ENCODE measurements at places on chromosomes 1 and 21.

- DNase-seq: no peak
These were observed 2.3 kb downstream of the SLC2A5 start for GRCh38 chr1:9066945-9067807.

- no peak for DNase-seq
These were observed 71.6 kb upstream of the TARDBP start for GRCh38 chr1:10940838-10941237.

GRCh38 chr21:29217818-29218291, 80.9 kb upstream of the BACH1 start:
- DNase-seq: no peak

DNA sequence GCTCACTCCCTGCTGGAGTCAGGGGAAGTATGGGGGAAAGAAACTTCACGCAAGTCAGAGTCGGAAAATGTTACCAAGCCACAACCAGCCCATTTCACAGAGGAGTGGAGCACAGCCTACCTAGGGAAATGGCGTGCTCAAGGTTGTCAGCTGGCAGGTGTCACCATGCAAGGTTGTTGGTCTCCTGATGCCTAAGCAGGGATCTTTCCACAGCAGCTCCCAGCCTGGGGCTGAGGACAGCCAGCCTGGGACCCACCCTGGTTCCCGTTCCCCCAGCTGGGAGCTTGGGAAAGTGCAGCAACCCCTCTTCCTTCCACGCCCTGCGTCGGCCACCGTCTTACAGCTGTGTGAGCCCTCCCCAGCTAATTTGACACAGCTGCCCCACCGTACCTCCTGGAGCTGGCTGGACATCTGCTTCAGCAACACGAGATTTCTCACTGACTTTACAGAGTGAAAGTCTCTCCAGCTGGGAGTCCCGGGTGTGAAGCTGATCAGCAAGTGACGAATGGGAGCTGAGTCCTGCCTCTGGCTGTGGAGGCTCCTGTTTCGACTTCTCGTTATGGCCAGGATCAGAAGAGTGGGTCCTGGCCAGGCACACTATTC, 224.6 kb upstream of the RAB4A start:
- no peak for DNase-seq

GRCh38 chr1:109620401-109620791, 759 bp downstream of the AMPD2 start:
- DNase-seq: no peak

GRCh38 chr1:168509875-168510791, 33.7 kb downstream of the XCL2 start:
- DNase-seq: no peak

DNA sequence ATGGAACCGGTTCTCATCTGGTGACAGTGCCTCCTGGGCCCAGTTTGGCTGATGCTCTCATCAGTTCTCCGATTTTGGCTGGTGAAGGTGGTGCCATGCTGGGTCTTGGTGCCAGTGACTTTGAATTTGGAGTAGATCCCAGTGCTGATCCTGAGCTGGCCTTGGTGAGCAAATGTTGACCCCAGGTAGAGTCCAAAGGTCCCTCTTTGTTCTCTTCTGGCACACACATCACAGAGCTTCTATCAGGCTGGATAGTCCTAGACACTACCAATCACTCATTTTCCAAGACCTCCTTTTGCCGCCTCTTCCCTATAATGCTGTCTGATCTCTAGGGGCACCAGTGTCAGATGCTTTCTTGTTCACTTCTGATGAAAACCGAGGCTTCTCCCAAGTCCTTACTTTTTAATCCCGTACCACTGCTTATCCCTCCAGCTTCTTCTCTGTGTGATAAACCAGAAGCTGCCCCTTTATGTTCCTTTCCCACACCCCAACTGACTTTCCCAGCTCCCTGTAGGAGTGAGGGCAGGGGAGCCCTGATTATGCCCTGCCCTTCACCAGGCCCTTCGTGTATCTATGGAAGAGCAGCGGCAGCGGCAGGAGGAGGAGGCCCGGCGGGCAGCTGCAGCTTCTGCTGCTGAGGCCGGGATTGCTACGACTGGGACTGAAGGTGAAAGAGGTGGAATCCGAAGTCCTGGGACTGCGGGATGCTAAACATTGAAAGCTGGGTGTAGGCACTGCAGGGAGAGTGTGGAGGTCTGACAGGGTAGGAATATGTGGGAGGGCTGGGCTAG, 11.1 kb downstream of the PSMD4 start:
- DNase-seq: no peak

DNA sequence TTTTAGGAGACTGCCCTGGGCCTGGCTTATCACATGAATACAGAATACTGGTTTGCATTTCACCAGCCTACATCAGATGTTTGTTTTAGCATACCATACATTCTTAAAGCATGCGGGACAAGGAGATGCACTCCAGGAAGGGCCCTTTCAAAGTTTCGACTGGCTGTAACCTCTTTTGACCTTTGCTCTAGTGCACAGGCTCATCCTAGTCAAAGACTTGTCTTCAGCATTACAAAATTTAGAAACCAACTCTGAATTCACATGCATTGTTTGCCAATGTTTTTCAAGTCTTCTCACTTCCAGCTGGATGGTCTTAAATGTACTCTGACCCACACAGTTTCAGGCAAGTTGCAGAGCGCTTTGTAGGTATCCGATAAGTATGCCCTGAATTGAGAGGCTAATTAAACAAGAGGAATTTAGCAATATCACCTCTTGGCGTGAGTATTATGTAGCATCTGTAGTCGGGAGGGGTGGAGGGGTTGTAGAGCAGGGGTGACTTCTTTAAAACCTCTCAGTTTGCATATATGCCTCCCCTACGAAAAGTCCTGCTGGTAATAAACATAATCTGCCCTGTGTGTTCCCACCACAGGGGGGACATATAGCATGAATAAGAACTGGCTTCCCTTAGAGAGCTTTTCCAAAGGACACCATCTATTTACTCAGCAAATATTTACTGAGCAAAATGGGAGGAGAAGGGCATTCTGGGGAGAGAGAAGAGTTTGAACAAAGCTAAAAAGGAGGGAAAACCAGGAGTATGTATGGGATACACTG, 24.4 kb upstream of the AHCYL1 start:
- no peak for DNase-seq

DNA sequence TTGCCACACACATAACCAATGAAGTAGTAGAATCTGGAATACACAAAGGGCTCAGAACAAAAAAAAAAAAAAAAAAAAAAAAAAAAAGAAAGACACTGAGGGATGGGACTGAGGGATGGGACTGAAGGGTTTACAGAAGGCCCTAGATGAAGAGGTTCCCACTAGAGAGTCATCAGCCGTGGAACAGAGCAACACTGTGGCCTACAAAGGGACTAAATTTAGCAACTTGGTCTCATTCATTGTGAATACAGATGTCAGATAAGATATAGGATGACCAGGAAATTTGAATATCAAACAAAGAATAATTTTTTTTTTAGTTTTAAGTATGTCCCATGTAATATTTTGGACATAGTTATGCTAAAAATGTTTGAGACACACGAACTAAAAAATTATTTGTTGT, 62.1 kb downstream of the GLUL start:
- no peak for DNase-seq

Data from stimulated activated CD8-positive, alpha-beta memory T cell treated with anti-CD3 and anti-CD28 coated beads, Interleukin-4, amount 100 ng/mL, for 1 hour (primary cell).